ENCODE measurements at places on chromosomes 7 and 10.

DNA sequence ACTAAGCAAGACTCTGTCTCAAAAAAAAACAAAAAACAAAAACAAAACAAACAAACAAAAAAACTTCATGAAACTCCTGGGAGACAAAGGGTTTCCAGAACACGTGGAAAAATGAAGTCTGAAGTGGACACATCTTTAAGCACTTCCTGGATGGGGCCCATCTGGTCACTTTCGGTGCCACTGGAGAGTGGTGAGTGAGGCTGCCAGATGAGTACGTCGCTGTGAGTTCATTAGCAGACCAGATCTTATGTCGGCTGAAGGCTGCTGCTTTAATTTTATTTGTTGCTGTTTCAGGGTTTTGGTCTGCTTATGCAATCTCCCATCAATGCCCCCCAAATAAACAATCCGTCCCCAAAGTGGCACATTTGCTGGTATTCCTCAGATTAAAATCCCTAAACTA is 64.4 kb downstream of the NPTX2 start:
- DNase-seq = no peak

- DNase-seq = no peak
Measured at GRCh38 chr7:131010717-131011431, 276.9 kb upstream of the KLF14 start.

- DNase-seq = no peak
Measured at GRCh38 chr7:153190452-153190851, 430.9 kb downstream of the ACTR3B start.

GRCh38 chr10:42866115-42866995 is 83.8 kb downstream of the BMS1 start:
- DNase-seq = peak; percentile 39

DNA sequence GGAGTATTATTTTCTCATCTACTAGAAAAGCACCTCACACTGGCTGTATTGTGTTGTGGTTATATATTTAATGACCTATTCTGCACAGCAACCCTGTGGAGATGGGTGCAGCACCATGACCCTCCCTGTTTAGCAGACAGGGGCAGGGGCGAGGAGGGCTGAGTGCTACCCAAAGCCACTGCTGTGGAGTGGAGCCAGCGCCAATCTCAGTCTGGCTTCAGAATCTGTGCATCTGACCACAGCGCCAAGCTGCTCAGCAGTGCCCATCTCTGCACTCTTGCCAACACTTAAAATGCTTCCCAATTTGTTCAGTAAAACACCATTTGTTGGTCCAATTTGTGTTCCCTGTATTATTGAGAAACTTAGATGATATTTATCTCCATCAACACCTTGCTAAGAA is 239.1 kb downstream of the ZMYND11 start:
- DNase-seq = no peak

DNA sequence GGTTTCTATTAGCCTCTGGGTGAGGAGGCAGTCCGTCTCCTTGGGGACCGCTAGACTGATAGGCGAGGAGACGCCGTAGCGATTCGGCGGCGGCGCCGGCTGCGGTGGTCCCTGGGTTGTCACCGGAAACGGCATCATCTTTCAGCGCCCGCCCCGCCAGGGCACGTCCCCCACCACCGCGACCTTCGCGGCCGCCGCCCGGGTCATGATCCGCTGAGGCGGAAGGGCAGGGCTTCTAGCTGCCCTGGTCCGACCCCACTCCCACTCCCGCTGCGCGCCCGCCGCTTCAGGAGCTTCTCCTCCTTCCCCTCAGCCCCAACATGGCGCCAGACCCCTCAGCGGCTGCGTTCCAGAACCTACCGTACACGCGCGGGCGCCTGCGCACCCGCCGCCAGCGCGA is at the start of gene PAPOLB:
Gene PAPOLB, minus strand, starts transcription at position 358 of the 400 bp plus-strand sequence. Its CDS starts 220 bp downstream, at position 138.
- DNase-seq = peak; percentile 9

- no peak for DNase-seq
Measured at GRCh38 chr7:19307554-19307953, 162.3 kb upstream of the FERD3L start.

- DNase-seq = no peak
Measured at GRCh38 chr10:14259696-14260566, 70.8 kb downstream of the FRMD4A start.

- DNase-seq = no peak
Measured at GRCh38 chr10:64635906-64636305, 1114.7 kb downstream of the REEP3 start.

GRCh38 chr10:104581884-104582601 is 59.0 kb upstream of the SORCS3 start:
- no peak for DNase-seq

DNA sequence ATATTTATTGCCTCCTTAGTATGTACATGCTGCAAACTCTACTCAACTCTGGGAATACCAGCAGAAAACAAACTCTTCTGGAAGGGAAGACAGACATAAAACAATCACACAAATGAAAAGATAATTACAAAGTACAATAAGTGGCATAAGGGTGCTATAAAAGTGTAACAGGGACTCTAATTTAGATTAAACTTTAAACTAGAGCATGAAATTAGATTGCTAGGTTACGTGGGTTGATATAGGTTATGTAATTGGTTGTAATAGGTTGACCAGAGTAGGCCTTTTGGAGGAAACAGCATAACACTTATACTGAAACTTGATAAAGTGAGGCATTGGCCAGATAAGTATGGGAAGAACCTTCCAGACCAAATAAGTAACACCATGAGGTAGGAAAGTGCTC is 26.2 kb upstream of the DKK1 start:
- no peak for DNase-seq

DNA sequence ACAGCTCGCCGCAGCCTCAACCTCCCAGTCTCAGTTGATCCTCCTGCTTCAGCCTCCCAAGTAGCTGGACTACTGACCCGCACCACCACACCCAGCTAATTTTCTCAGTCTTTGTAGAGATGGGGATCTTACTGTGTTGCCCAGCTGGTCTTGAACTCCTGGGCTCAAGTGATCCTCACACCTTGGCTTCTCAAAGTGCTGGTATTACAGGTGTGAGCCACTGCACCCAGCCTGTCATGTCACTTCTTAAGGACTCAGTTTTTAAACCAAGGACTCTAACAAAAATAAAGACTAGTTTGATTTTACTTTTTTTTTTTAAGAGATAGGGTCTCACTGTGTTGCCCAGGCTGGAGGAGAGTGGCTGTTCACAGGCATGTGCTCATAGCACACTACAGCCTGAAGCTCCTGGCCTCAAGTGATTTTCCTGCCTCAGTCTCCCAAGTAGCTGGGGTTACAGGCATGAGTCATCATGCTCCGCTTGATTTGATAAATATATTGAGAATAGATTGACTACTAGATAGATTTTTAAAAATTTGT is 16.5 kb upstream of the PPP3CB start:
- DNase-seq = no peak

DNA sequence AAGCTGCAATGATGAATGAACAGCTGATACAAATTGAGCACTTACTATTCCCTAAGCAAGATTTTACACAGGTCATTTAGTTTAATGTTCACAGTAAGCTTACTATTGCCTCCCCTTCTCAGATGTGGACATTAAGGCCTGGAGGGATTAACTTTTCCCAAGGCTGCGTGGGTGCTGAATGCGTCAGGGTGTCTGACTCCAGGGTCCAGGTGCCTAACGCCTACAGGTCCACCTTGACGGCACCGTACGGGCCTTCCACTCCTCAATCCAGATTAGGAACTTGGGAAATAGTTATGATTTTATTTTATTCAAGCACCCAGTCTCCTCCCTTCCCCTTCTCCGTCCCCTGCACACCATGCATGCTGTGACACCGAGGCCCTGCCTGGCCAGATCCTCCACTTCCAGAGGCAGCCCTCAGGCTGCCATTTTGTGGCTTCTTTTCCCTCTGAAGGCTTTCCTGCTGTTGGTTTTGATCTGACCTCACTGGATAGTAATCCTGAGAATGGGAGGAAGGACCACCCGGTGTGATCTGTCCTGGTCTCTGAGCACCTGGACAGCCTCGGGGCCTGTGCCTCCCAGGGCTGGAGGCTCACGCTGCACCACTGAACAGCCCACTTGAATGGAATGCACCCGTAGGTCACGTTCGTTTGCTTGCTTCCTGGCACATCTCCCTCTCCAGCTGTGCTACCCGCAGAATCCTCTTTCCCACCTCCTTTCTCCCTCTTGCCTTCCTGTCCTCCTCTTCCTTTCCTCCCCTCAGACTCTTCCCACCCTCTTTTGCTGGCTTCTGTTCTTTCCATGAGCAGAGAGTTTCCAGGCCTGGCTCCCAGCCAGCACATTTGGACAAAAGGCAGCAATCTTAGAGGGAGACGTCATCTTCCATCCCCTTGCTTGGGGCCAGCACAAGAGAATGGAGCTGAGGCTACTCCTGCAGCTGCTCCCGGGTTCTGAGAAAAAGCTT is 14.4 kb downstream of the DENND2A start:
- DNase-seq = no peak

GRCh38 chr7:75798770-75799169 is 14.8 kb downstream of the CCL24 start:
- DNase-seq = peak; percentile 10

GRCh38 chr10:88271761-88272543 is 311.2 kb downstream of the RNLS start:
- no peak for DNase-seq

DNA sequence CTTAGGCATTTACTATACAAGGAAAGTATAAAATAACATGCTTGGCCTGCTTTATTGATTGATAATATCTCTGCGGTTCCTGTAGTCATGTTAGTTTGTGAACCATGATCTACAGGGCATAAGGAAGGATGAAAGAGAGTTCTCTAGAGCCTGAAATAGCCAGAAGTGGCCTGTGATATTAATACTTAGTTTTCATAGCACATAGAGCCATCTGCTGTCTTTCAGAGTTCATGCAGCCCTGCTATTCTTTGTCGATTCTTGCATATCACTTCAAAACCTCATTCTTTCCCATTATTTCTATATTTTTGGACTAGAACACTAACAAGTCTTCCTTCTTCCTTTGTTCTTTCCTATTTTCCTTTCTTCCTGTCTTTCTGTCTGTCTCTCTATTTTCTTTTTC is 26.4 kb upstream of the PRKG1 start:
- DNase-seq = no peak

- DNase-seq = no peak
Measured at GRCh38 chr10:36515319-36515718, 610.1 kb upstream of the ANKRD30A start.

DNA sequence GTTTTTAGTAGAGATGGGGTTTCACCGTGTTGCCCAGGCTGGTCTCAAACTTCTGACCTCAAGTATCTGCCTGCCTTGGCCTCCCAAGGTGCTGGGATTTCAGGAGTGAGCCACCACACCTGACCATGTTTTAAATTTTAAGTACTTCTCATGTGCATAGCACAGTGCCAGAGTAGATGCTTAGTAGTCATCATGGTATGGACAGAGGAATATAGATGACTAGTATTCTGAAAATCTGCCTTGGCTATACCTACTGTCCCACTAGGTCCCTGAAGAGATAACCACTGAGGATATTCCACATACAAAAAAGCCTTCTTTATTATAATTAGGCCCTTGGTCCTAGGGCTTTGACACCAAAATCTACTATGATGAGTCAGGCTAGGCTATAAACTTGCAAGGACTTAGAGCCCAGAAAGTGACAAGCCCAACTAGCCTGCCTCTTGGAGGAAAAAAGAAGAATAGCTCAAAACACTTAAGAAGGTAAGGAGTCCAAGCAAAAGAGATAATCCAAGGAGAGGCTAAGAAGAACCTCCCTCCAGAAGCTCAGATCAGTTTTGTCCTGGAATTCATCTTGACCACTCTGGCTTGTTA is 34.0 kb downstream of the LUC7L2 start:
- DNase-seq = no peak

DNA sequence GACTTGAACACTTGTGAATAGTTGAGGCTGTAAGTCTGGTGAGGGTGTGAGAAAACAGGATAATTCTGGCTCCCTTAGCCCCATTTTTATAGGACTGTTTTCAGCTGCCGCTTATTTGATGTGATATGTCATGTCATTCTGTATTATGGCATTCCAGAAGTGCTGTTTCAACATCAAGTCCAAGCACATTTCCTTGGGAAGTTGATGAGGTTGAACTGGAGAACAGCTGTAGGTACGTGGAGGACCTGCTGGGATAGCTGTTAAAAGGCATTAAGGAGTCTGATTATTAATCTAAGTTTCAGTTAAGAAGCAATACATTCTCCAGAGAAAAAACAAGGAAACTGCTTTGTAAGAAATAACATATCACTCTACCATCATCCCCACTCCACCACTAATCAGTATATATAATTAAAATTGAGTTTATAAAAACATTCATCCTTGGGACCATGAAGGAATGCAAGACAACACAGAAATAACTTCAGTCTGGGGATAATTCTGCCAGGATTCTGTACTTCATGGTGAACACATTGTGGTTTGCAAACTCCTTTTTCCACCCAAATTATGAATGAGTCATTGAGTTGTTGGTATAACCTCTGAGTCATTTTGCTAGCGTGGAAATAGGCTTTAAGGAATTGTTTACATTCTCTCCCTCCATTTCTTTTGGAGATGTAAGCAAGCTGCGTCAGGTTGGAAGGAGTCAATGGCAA is 39.9 kb upstream of the TMEM229A start:
- no peak for DNase-seq

DNA sequence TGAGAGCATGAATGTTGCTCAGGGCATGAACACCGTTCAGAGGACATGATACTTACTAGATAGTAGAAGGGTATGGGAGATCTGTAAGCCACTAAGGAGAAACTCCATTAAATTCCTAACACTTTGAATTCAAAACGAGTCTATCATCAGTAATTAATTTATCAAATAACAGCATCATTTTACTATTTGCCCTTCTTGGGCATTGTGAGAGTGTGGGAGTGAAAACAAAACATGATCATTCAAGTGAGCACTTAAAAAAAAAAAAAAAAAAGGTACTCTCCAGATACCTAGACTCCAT is 20.5 kb upstream of the ASB15 start:
- no peak for DNase-seq

DNA sequence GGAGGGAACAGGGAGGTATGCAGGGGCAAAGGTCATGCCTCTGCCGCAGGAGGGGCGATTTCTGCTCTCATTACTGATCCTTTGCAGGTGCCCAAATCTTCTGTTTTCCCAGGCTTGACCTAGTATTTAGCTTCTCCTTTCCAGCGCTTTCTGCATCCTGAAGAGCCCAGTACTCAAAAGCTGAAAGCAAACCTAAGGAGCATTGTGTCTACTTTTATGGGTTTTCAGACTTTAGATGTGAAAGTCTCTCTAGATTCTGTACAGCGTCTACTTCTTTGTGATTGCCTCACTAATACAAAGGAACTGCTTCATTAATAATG is 560 bp downstream of the GBF1 start:
- DNase-seq = no peak

GRCh38 chr7:104010052-104010909 is 20.8 kb upstream of the RELN start:
- DNase-seq = no peak

DNA sequence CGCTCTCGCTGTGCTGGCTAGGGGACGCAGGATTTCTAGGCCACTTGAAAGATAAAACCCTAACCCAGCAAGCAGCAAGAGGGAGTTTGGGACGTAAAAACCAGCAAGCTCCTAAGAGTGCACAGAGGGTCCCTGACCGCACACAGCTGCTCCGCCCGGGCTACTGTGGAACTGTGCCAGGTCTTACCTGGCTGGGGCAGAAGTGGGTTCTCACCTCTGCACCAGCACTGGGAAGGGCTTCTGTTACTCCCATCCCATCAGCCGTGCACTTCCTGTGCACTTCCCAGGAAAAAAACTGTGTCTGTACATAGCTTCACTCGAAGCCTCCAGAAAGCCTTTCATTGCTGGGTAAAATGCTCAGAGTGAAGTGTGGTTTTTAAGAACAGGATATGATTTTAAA is 45.9 kb upstream of the PTF1A start:
- no peak for DNase-seq

- no peak for DNase-seq
Measured at GRCh38 chr7:29132980-29133379, 13.4 kb downstream of the CPVL start.

All from T-cell (primary cell).